ENCODE measurements at places on chromosomes 5 and 9.
A peak's percentile ranks its signal among the peaks of the same experiment; 100 is the strongest.

DNA sequence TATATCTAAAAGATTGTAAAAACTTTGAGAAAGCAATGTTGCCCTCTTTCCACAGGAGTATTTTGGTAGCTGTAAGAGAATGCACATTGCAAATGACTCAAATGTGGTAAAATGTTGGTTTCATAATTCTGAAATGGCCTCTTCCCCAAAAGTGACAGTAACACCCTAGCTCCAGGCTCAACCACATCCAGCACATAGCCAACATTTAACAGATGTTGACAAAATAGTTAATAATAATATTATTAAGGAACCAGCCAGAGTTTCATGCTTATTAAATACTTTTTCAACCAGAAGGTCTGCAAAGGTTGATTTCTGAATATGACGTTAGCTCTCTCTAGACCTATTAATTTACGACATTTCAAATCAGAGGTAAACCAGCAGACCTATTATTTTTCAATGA lies 1.3 kb downstream of the ANXA1 start:
- no peak for DNase-seq

DNA sequence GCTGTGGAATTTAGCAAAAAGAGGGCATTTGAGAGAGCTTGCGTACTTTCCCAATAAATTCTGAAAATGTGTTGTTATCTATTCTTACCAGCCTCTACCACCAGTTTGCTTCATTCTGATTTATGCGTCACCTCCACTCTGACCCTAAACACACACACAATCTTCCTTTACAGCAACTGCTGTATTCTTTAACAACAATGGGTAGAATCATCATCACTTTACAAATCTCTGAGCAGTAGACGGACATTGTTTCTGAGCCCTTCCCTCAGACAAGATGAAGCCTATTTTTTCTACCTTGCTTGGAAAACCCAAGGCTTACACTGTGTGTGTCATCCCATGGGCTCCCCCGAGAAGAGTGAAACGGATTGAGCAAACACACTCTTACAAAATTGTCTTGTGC lies 83.1 kb upstream of the RASA1 start:
- no peak for DNase-seq

GRCh38 chr5:30650311-30650710 lies 543.2 kb upstream of the CDH6 start:
- no peak for DNase-seq

DNA sequence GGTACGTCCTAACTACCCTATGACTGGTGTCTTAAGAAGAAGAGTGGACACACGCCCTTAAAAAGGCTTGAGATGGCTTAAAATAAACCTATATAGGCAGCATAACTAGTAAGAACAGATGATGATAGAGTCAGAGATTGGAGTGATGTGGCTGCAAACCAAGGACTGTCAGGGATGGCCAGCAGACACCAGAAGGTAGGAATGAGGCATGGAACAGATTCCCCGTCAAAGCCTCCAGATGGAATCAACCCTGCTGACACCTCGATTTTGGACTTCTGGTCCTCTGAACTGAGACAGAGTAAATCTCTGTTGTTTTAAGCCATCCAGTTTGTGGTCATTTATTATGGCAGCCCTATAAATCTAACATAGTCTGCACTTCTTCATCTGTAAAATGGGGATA lies 7.4 kb downstream of the TMOD1 start:
- DNase-seq = no peak

GRCh38 chr9:92236465-92236864 lies 57.0 kb downstream of the IARS1 start:
- no peak for DNase-seq

- DNase-seq = no peak
Observed at GRCh38 chr9:21070171-21070571, 7.6 kb downstream of the IFNB1 start.

- DNase-seq = no peak
Observed at GRCh38 chr9:134533850-134534588, 107.6 kb upstream of the COL5A1 start.

- no peak for DNase-seq
Observed at GRCh38 chr9:104075801-104076753, 18.0 kb upstream of the SMC2 start.

DNA sequence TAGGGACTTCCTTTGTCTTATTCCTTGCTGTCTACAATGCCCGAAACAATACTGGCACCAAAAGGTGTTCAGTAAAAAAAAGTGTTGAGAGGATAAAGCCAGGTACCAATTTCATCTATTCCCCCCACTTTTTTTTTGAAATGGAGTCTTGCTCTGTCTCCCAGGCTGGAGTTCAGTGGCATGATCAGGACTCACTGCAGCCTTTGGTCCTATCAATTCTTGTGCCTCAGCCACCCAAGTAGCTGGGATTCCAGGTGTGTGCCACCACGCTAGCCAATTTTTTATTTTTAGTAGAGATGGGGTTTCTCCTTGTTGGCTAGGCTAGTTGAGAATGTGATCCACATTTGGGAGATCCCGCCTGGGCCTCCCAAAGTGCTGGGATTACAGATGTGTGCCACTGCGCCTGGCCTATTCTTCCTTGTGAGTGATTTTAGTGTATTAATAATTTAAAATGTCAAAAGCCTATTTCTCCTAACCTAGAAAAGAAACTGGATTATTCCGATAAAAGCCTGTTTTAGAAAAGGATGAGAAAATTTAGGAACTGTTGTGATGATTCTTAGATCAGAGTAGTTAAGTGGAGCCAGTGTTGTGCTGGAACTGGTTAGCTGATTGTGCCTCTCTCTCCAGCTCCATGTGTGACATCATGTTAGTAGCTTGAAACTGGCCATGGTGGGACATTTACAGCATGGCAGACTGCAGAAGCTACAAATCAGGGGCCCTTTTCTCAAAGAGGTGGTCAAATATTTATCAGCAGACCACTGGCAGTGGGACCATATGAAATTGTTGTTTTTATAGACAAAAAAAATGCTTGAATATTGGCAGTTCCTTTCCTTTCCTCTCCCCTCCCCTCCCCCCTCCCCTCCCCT lies 14.3 kb downstream of the CDC42SE2 start:
- DNase-seq = no peak

GRCh38 chr9:135500525-135501260 lies at the start of gene MRPS2:
Gene MRPS2 (plus strand): TSS chr9:135500682. CDS start chr9:135500711, 29 bp downstream.
- DNase-seq = peak; percentile 81

DNA sequence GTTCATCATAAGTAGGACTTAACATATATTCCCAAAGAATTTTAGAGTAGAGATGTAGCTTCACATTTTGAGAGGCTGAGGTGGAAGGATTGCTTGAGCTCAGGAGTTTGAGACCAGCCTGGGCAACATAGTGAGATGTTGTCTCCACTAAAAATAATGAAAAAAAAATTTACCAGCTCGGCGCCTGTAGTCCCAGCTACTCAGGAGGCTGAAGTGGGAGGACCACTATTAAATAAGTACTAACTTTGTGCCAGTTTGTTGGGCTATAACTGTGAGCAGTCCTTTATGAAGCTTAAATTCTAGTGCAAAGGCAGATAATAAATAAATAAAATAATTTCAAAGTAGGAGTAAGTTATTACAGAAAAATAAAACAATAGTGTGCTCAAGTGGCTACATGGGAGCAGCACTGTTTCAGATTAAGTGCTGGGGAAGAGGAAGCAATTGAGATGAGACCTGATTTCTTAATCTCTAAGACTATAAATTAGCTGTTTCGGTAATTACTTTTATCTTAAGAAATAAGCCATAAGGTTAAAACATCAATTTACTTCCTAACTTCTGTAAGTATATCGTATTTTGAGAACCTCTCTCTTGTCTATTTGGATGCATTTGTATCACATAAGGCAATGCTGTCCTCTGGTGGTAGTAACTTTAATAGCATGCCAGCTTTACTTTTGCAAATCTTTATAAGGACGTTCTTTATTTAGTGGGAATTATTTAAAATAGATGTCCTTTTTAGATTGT lies 98.9 kb downstream of the CSNK1G3 start:
- no peak for DNase-seq

DNA sequence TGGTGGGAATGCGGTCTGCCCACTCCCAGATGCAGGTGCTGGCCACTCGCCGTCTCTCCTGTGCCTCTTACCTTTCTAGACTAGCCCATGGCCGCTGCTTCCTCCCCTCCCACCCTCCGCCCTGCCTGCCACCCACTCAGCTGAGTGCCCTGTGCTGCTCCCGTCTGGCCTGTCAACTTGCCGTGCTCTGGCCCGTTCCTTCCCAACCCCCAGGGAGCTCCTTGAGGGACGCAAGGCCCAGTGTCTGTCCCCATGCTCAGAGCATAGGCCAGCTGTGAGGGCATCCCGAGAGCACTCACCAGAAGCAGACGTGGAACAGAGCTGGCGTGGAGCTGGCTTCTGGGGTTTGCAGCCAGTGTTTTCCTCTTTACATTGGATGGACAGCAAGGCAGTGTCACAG lies 20.2 kb downstream of the HNRNPH1 start:
- DNase-seq = no peak

DNA sequence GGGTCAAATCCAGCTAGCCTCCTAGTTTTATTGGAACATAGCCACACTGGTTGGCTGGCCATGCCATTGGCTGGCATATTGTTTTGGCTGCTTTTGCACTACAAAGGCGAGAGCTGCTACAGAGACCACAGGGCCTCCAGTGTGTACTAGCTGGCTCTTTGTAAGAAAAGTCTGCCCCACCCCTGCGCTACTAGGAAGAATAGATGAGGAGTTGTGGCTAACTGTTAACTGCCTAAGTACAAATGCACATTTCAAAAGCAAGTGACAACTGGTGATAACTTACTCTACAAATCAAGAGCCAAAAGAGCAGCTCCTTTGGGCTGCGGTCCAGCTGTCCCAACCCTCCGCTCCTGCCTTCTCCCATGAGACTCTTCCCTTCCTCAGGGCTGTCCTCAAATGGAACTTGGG lies 63.9 kb downstream of the SERINC5 start:
- DNase-seq = no peak

DNA sequence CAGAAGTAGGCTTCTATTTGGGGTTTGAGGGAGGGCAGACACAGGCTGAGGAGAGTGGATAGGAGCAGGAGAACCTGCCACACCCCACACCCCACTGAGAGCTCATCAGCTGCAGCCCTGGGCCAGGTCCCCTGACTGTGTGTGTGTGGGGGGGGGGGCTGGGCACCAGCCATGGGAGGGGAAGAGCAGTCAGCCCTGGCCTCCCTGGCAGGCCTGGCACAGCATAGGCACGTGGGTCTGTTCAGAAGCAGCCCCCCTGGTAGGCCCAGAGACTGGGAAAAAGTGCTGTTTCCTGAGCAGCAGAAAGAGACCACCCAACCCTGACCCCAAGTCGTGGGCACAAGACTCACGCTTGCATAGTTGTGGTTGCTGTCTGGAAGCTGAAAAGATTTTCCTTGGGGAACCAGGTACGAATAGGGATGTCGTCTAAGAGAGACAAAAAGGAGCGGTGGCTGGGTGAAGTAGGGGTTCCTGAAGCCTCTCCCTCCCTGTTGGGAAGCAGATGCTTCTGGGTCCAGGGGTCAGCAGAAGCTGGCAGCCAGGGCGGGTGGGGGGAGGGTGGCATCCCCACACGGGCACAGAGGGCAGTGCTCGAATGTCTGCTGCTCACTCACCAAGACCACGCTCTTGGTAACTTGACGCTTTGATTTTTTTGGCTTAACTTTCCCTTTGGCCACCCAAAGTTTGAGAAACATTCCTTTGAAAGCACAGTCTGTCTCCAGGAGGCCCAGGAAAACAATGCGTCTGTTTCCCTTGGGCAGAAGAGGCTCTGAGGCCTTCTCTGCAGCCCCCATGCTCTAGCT lies 2.9 kb downstream of the NSMF start:
- no peak for DNase-seq

DNA sequence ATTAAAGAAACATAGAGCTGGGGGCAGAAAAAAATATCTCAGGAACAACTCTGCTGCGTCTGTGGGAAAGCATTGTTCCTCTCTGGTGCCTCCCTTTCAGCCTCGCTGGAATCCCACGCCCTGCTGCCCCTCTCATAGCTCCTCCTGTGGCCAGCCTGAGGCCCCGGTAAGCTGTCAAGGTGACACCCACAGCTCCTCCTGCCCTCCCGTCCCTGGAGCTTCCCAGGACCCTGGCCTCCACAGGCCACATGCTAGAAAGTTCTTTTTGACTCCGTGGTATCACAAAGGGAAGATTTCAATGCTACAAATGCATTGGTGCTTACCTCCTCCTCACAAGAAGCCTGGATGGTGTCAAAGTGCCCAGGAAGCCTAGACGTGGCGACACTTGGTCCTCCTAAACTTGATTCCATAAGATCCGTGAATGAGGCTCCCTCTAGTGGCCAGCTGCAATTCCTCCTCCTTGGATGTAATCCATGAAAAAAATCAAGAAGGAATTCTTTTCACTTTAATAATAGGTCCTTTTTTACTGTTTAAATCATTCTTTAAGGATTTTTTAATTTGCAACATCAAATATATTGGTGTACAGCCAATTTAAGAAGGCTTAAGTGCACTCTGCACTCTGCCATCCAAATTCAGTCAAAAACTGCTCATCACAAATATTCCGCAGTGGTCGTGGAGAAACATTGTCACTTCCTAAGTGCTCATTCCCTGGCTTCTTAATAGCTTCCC lies 104.9 kb downstream of the CFAP90 start:
- DNase-seq = peak; percentile 25

All from stimulated activated CD4-positive, alpha-beta T cell treated with anti-CD3 and anti-CD28 coated beads, Interleukin-4, amount 100 ng/mL, for 4 hours (primary cell).